ENCODE measurements at places on chromosomes 3 and 15.

DNA sequence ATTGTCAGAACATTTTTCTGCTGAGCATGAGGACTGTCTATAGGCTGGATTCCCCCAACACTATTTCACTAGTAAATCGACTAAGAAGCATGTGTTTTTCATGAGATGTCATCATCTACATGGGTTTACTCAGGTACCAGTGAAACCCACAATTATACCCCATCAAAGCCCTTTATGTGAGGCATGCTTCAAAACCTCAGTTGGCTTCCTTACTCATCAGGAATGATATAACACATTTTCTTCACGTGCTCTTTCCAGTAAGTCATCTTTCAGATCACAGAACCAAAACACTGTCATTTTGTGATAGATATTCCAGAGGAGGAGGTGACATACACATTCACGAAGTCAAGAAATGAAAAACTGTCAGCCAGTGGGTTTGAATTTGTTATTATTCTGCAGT is 116.5 kb downstream of the ANO10 start:
- no peak for DNase-seq

- DNase-seq: no peak
Observed at GRCh38 chr15:65177901-65178300, 7.2 kb downstream of the CLPX start.

DNA sequence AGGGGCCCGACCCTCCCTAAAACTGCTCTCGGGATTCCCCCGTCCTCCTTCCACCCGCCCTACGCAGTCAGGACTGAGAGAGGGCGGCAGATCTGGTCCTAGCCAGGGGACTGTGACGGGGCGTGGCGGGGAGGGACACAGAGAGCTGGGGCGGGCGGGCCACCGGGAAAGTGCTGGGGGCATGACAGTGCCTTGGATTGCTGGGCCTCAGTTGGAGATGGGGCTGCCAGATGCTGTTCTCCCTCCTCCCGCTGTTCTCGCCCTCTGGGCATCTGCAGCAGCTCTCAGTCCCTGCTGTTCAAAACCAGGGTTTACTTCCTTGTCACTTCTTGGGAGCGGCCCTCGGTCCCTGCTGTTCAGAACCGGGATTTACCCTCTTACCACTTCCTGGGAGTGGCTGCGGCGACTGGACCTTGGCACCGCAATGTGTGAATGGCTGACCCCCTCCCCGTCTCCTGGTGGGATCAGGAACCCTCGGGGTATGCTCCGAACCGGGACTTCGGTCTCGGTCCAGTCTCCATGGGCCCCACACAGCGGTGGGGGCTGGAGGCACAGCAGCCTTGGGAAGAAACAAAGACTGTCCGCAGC is 1.8 kb upstream of the RPP25 start:
- DNase-seq: peak; percentile 81

DNA sequence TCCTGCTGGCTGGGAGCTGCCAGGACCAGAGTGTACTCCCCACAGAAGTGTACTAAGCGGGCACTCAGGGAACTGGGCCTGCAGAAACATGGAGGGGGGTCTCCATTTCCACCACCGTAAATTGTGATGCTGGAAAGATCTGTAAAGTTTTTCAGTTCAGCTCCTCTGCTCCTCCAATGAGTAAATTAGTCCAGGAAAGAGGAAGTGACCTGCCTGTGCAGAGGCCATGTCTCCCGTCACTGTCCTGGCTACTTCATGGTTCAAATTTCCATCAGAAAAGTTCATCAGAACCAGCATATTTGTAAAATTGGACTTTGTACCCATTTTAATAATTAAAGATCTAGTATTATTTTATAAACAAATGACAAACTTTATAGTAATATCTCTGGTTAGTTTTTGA is 226.7 kb upstream of the THBS1 start:
- no peak for DNase-seq

- no peak for DNase-seq
Observed at GRCh38 chr15:33438396-33438795, 127.6 kb downstream of the RYR3 start.

DNA sequence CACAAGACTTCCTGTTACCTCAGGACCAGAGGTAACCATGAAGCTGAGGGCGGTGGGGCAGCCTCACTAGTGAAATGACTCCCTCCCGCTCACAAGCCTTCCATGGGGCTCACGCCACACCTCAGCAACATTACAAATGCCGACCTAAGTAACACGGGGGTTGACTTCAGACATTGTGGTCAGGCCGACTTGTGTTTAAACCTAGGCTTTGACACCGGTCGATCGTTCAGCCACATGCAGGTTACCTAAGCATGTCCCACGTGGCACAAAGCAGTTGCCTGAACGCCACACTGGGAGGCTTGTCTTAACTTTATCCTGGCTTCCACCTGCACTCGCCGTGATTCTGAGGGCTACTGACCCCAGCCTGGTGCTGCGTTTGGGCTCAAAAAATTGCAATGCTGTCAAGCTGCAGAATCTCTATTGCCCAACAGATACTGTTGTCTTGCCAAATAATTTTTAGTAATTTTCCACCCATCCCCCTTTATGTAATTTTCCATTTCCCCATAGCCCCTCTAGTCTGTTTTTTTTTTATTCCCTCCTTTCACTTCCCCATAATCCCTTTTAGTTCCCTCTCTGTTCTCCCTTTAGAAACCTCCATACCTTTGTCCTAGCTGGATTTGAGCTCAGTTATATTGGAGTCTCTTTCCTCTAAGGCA is 158.6 kb upstream of the RGMA start:
- DNase-seq: no peak

- peak; percentile 46 for DNase-seq
Observed at GRCh38 chr15:70605606-70606410, 157.6 kb downstream of the UACA start.

- DNase-seq: no peak
Observed at GRCh38 chr3:54527521-54527920, 400.3 kb downstream of the LRTM1 start.
